ENCODE measurements at places on chromosomes 11 and 22.

GRCh38 chr11:125468852-125469251 is 27.2 kb downstream of the FEZ1 start:
- no peak for DNase-seq

DNA sequence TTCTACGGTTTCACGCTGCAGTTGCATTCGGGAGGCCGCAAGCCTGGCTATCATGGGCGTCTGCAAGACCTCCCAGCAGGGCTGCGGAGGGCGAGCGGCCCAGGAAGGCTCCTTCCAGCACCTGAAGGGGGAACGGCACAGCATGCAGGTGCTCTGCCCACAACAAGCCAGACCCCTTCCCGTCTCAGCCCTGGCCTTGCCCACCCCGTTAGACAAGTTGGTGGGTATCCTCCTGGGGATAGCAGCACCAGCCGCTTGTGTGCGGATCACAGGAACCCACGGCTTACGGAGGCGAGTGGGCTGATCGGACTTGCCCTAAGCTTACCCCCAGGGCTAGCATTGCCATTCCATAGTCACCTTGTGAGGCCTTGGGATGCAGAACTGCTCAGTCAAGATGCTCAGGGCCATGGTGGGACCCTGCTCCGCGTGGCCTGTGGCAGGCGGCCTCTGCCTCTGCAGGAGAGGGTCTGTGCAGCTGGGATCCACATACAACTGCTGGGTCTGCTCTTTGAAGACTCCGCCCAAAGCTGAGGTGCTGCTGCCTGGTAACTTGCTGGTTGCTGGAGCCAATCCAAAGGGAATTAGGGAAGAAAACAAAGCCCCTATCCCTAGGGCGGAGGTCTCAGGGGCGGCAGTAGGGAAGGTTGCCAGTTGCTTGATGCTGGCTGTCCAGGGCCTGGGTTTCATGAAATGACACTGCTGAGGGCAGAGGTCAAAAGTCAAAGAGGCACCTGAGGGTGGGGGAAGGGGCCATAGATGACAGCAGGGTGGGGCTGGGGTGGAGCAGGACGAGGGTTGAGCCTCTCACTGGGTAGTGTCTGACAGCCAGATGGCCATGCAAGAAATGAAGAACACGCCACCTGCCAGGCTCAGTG is 1.4 kb upstream of the OSBPL5 start:
- DNase-seq, result no peak

- DNase-seq, result no peak
Observed at GRCh38 chr11:134749040-134749839, 337.2 kb upstream of the B3GAT1 start.

GRCh38 chr11:64759722-64760719 is at the start of gene PYGM:
TSS of gene PYGM (minus strand) at chr11:64759974. CDS start at chr11:64759898, 76 bp downstream.
- DNase-seq, result no peak

DNA sequence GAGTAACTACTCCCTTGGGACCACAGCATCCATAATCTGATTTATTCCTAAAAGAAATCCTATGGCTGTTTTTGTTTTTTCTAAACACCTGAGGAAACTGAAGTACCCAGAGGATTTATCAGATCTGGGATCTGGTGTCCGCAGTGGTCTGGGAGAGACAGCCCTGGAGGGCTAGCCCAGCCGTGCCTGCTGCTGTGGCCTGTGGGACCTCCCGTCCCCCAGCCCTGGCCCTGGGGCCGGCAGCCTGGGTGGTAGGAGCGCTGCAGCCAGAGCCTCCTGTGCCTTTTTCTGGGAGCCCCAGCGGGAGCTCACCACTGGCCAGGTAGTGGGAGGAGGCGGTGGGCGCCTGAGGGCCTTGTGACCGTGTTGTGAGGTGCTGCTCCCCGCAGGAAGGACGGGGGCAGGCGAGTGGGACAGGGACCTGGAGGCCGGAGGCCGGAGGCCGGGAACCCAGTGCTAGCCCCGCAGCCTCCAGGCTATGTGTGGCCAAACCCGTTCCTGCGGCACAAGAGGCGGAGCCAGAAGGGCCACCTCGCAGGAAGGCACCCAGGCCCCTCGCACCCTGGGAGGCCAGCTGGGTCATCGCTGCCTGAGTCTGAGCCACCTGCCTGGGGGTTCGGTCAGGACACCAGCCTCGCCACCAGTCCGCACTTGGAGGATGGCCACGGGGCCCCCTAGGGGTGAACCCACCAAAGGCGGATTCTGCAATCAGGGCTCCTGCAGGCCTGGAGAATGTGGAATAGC is 18.2 kb upstream of the C11orf96 start:
- DNase-seq, result no peak

GRCh38 chr11:84833488-84834088 is 793.6 kb downstream of the DLG2 start:
- DNase-seq, result no peak

GRCh38 chr22:40123387-40123786 is 54.3 kb upstream of the TNRC6B start:
- no peak for DNase-seq

GRCh38 chr11:68020575-68020974 is 9.9 kb upstream of the NDUFS8 start:
- no peak for DNase-seq

DNA sequence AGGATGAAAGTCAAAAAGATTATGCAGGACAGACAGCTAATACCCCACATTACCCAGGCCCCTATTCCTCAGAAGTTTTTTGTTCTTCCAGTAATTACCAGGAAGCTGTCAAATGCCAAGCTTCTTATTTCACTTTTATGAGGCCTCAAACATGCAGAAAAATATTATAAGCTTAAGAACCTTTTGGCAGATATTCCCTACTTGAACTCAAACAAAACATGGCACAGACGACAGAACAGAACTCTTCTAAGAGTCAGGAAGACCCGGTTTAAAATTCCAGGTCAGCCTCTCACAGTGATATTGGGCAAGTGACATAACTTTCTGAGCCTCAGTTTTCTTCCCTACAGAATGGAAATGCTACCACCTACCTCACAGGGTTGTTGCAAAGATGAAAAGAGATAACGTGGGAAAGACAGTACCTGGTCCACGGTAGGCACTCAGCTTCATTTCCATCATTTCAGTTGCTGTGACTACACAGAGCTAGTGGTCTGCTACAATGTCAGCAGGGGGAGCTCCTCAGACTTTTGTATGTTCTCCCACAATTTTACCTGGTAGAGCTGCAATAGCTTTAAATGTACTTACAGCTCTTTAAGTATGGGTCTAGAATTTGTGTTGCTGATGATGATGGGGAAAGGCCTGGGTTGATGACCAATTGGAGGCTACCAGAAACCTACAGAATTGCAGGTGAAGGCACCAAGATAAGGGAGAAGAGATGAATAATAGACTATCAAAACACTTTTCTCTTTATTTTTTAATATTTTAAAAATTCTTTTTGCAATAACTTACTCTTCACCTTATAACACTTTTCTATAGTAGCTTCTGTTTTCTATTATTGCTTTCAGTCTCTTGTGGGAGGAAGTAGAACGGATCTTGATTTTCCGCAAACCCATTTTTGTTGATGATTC is 98.3 kb upstream of the CHRM4 start:
- peak; percentile 50 for DNase-seq

DNA sequence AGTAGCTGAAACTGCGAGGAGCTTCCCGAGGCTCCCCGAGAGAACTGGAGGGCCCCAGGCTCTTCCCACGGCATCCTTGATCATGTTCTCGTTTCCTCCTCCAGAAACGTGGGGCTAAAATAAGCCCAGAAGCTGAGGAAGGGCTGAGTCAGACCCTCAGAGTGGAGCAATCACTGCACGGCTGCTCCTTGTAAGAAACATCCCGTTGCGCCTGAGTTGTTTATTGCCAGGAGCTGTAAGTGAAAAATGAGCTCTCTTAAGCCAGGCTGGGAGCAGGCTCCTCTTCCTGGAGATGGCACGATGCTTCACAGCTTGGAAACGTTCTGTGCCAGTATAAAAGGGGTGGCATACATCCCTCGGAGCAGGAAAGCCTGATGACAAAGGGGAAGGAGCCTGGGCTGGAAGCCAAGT is 47.3 kb upstream of the SYN3 start:
- no peak for DNase-seq

- no peak for DNase-seq
Observed at GRCh38 chr22:41619979-41620588, 759 bp downstream of the DESI1 start.

GRCh38 chr11:126163074-126163700 is 48.3 kb downstream of the RPUSD4 start:
- DNase-seq, result no peak

- DNase-seq, result no peak
Observed at GRCh38 chr11:84455691-84456090, 1169.5 kb upstream of the CCDC90B start.

DNA sequence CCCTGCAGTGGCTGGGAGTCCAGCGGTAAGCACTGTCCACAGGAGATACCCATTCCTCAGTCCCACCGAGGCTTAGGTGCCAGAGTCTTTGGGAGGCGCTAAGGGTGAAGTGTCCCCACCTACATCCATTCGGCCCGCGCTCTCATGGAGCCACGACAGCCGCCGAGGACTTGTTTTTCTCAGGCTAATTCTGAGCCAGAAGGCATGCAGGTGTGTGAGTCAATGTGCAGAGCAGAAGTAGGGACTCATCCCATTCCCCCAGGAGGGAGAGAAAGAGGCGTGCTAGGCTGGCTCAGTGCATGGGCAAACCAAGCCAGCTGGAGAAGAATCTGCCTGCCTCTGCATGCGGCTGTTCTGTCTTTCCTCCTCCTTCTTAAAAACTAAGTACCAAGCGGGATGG is 46.6 kb downstream of the KCNC1 start:
- no peak for DNase-seq

- no peak for DNase-seq
Observed at GRCh38 chr22:43222262-43222661, 35.3 kb upstream of the TTLL12 start.

DNA sequence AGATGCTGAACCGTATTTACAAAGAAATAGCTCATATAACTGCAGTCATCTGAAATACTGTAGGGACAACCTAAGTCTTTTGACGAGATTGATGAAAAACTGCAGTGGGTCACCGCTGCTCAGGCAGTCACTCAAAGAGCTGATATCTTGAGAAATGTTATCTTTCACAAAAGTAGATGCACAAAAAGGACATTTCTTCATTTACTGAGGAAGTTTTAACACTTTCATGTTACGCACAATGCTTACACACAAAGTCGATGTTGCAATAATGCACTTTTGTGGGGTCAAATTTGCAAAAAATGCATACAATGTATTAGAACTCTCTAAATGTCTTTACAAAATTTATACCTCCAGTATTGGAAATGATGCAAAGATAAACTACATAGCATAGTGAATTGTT is 16.2 kb upstream of the OR10V1 start:
- no peak for DNase-seq

- no peak for DNase-seq
Observed at GRCh38 chr22:17903564-17904295, 120.6 kb downstream of the MICAL3 start.

DNA sequence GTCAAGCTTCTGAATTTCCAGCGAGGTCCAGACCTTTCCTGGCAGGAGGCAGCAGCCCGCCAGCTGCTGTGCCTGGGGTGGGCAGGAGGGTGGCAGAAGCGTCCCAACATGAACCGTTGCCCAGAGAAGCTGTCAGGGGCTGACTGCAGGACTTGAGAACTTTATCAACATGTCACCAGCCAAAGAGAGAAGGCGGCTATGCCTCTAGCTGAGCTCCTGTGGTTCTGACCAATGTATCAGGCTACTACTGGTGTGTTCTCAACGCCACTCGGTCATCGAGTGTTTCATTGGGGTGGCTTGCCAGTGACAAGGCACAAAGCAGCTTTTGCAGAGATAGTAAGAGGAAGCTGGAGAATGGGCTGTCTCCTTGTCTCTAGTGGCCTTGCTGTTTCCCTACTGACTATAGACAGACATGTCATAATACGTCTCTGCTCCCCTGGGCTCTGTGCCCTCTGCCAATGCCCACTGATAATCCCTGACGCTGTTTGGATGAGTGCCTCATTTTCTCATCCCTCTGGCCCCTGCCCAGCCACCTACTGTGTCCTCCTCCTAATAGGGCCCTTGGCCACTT is 17.6 kb upstream of the ASCC2 start:
- no peak for DNase-seq

- DNase-seq, result no peak
Observed at GRCh38 chr11:47354913-47355282, 2.4 kb upstream of the MYBPC3 start.

- DNase-seq, result no peak
Observed at GRCh38 chr11:123382555-123383074, 47.5 kb upstream of the GRAMD1B start.

DNA sequence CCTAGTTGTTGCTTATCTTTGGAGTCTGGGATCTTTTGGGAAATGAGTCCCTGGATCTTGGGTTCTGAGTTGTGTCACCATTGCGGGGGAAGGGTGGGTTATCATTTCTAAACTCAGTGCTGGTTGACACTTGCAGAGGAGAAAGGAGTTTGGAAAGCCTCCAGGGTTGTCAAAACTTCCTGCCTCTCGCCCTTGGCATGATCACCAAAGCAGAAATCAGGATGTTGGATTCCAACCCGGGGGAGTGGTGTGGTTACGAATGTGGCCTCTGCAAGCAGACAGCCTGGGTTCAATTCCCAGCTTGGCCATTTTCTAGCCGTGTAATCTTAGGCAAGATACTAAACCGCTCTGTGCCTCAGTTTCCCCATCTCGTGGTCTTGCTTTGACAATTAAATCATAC is 24.3 kb downstream of the CD6 start:
- DNase-seq, result no peak

- DNase-seq, result no peak
Observed at GRCh38 chr11:57903441-57904123, 120.1 kb upstream of the OR9Q1 start.

DNA sequence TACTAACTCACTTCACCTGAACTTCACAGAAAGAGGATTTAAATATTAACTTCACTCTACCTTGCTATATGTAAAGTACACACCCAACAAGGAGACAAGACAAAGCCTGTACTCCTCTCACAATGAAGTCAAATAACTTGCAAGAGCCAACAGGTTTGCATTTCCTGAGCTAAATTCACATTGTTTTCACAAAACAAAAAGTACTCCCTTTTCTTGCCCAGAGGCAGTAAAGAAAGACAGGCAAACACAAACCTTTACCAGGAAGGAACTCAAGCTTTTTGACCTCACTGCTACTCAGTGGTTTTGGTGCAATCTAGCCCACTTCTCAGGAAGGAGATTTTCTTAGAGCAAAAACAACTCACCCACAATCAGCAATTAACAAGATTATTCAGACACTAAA is 15.7 kb downstream of the USP28 start:
- DNase-seq, result no peak

DNA sequence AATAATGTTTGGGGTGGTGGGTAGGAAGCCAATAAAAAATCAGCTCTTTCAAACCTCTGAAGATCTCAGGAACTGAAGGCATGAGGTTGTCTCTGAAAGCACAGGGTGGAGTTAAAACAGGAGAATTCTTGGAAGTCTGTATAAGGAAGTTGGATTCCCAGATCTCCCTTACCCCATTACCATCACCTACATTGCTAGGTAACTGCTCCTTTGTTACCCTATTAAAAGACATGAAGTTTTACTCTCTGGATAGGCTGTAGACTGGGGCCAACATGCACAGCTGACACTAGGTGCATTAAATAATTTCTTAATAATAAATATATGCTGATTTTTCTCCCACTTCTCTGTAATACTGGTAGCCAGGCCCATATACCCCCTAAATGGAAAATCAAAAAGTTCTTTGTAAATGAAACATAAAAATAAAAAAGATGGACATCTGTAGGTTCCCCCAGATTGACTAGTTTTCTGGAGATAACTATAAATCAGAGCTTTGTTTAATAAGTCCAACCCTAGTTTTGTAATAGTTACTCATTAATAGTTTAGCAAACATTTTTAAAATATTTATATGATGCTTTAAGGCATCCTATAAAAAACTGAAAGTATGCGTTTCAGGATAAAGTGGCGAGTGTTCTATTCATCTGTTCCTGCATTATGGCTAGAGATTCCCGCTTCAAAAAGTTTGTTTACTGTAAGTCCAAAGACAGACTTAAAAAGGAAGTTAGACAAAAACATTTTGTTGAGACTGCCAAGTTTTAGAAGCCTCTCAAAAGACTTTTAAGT is 63.8 kb downstream of the KIF18A start:
- DNase-seq, result no peak

GRCh38 chr11:73314117-73314961 is 6.3 kb downstream of the ARHGEF17 start:
- DNase-seq, result no peak

Data from NCI-H2081 (cell line).